ENCODE measurements at places on chromosomes 13 and 19. TPM values are rescaled to one million over a fixed set of nuclear protein-coding genes. Genes with fewer than 3 reads are reported as not detected.

- no peaks in the 10 kb centered on the region for H3K36me3 ChIP-seq
- no peaks in the 10 kb centered on the region for H3K4me1 ChIP-seq
- H3K27me3 ChIP-seq: no peaks in the 10 kb centered on the region
- no peak for DNase-seq
Observed at GRCh38 chr13:105642511-105642958, 892.9 kb downstream of the EFNB2 start.

DNA sequence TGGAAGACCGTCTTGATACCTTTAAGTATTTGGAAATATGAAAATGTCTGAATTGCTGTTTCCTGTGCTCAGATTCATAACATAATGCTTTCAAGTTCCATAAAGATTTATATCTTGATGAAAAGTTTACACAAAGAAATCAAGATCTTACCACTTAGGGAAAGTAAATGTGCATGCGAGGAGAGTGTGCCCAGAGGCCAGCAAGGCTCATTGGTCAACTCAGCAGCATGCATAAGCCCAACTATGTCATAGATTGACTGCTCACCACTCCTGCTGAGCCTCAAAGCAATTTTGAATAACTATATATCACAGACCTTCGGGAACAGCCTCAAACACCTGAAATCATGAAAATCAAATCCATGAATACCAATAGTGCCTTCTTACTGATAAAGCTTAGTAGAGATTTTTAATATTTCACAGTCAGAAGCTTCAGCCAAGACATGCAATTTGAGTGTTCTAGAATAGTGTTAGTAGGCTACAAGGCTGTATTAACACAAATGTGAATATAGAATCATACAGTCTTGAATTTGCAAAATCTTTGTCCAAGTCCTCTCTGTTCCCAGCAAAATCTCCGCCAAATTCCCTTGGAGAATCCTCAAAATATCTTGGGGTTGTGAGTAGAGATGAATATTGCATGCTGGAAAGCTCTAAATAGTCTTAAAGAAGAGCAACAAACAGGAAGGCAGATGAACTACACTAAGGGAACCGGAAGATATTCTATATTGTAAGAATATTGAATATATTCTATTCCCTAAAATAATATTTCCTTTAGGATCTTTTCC is 124.1 kb downstream of the DCLK1 start:
- no peak overlapping the region for H3K27ac ChIP-seq
- no peaks in the 10 kb centered on the region for H3K27me3 ChIP-seq
- H3K36me3 ChIP-seq: no peaks in the 10 kb centered on the region
- DNase-seq: no peak
- H3K4me1 ChIP-seq: no peaks in the 10 kb centered on the region

Gene PRTN3
- not detected for polyA plus RNA-seq

DNA sequence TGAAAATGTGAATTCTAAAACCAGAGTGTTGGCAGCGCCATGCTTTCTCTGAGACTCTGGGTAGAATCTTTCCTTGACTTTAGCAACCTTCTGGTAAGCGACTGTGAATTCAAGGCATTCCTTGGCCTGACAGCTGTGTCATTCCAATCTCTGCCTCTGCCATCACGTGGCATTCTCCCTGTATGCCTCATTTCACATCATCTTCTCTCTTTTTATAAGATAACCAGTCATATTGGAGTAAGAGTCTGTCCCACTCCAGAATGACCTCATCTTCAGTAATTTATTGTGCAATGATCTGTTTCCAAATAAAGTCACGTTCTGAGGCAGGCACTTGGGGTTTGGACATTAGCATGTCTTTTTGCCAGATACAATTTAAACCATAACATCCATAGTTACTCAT is 103.4 kb upstream of the POSTN start:
- no peaks in the 10 kb centered on the region for H3K27me3 ChIP-seq
- no peak for DNase-seq
- H3K27ac ChIP-seq: no peak overlapping the region
- no peaks in the 10 kb centered on the region for H3K36me3 ChIP-seq
- H3K4me3 ChIP-seq: no peak overlapping the region

DNA sequence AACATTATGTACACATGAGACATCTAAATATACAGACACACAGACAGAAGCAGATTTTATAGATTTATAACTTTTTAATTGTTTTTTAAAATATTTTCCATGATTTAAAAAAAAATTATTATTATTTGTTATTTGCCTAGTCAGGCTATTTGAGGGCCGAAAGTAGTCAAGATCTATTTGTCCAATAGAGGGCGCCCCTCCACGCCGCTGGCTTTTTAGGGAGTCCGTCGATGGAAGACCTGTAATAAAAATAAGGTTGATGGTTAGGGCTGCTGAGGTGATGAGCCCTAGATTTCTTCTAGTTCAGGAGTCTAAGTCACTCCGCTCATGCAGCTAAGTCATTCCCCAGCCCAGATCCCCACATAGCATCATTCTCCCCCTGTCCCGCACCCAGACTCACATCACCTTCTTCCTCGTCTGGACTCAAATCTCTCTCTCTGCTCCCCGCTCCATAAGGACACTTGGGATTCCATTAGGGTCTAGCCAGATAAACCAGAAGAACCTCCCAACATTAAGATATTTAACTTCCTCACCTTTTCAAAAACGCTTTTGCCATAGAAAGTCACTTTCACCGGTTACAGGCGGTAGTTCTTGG is 33.9 kb upstream of the CEACAM21 start:
- H3K36me3 ChIP-seq: no peaks in the 10 kb centered on the region
- DNase-seq: peak; percentile 55
- no peaks in the 10 kb centered on the region for H3K27me3 ChIP-seq
- H3K4me3 ChIP-seq: no peak overlapping the region

DNA sequence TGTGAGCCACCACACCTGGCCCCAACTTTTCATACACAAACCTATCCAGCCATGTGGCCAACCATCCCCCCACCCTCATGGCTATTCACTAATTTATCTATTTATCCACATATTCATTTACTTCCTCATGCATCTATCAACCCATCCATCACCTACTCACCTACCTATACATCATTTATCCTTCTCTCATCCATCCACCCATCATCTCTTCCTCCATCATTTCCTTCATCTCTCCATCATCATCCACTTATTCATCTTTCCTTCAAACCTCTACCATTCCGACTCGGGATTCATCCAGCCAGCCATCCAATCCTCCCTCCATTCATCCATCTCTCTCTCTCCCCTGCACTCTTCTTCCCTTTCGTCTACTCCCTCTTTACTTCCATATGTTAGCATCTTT is 54.6 kb downstream of the RYR1 start:
- no peak overlapping the region for H3K4me3 ChIP-seq
- no peak for DNase-seq
- H3K27me3 ChIP-seq: no peaks in the 10 kb centered on the region
- H3K36me3 ChIP-seq: no peaks in the 10 kb centered on the region
- no peaks in the 10 kb centered on the region for H3K4me1 ChIP-seq

Gene KLHL1
- not detected for polyA plus RNA-seq

DNA sequence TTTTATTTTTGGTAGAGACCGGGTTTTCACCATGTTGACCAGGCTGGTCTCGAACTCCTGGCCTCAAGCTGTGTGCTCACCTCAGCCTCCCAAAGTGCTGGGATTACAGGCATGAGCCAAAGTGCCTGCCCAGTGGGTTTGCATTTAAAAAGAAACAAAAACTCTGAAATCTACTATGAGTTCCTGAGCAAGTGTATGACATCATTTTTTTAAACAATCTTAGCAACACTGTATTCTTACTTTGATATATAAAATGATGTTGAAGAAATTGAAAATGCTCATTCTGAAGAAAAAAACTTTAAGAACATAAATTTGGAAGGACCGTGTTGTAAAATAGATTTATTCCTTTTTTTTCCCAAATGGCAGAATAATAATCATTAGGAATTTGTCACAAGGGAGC is 1199.7 kb downstream of the DIAPH3 start:
- H3K27ac ChIP-seq: no peak overlapping the region
- no peak for DNase-seq
- no peak overlapping the region for H3K4me3 ChIP-seq
- no peaks in the 10 kb centered on the region for H3K36me3 ChIP-seq

GRCh38 chr19:45637890-45638667 is 1.1 kb downstream of the EML2 start:
- DNase-seq: peak; percentile 40
- no peak overlapping the region for H3K27ac ChIP-seq
- H3K36me3 ChIP-seq: no peaks in the 10 kb centered on the region

Gene TNFSF11
- not detected for polyA plus RNA-seq

DNA sequence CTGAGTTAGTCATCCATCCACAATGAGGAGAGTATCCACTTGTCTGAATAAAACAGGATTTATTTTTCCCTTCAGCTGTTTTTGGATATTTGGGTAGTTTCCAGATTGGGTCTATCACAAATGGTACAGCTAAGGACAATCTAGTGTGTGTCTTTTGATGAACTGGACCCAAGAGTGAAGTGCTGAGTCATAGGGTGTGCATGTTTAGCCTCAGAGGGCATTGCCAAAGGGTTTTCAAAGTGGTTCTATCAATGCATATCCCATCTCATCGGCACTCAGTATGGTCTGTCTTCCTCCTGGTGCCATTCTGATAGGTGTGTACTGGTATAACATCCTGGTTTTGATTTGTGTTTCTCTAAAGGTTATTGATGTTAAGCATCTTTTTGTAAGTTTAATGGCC is 62.3 kb downstream of the GSX1 start:
- DNase-seq: no peak
- no peaks in the 10 kb centered on the region for H3K36me3 ChIP-seq
- H3K27ac ChIP-seq: no peak overlapping the region

GRCh38 chr19:16041299-16041990 is 34.9 kb upstream of the TPM4 start:
- H3K27ac ChIP-seq: no peak overlapping the region
- no peaks in the 10 kb centered on the region for H3K27me3 ChIP-seq
- DNase-seq: peak; percentile 76

DNA sequence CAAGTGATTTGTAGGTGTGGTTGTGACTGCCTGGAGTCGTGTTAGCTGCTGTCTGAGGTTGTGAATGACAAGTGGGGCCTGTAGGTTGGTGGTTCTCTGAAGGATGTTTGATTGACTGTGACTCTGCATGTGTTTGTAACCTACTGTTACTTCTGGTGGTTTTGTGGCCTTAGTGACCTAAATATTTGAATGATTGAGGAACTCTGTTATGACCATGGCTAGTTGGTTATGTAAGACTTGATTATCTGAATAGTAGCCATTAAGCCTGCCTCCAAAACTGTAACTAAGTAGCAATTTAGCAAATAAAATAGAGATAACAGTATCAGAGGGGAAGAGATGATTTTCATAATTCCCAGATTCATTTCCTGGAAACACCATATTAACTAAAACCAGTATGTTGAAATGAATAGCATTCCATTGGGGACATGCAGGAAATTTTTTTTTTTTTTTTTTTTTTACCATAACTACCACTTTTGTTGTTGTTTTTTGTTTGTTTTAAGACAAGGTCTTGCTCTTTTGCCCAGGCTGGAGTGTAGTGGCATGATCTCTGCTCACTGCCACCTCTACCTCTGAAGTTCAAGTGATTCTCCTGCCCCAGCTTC is 865 bp downstream of the ZNF382 start:
- H3K27ac ChIP-seq: peak overlapping the region; percentile 17
- H3K4me1 ChIP-seq: no peaks in the 10 kb centered on the region
- peaks cover 4% of the 10 kb centered on the region for H3K36me3 ChIP-seq
- DNase-seq: no peak
- no peak overlapping the region for H3K4me3 ChIP-seq

GRCh38 chr13:102757006-102757405 is 16.6 kb downstream of the TEX30 start:
- no peaks in the 10 kb centered on the region for H3K4me1 ChIP-seq
- DNase-seq: no peak
- H3K4me3 ChIP-seq: no peak overlapping the region
- H3K36me3 ChIP-seq: no peaks in the 10 kb centered on the region
- no peaks in the 10 kb centered on the region for H3K27me3 ChIP-seq

Gene ZNF548
- polyA plus RNA-seq: 3.1 TPM

- no peak overlapping the region for H3K27ac ChIP-seq
- H3K4me1 ChIP-seq: no peaks in the 10 kb centered on the region
- no peak overlapping the region for H3K4me3 ChIP-seq
- DNase-seq: no peak
- H3K27me3 ChIP-seq: no peaks in the 10 kb centered on the region
Observed at GRCh38 chr13:54029226-54029625, 1000.6 kb downstream of the OLFM4 start.

Gene GJA3
- 0.01 TPM for polyA plus RNA-seq

Gene FGF21
- polyA plus RNA-seq: not detected

Gene RGL3
- polyA plus RNA-seq: not detected

DNA sequence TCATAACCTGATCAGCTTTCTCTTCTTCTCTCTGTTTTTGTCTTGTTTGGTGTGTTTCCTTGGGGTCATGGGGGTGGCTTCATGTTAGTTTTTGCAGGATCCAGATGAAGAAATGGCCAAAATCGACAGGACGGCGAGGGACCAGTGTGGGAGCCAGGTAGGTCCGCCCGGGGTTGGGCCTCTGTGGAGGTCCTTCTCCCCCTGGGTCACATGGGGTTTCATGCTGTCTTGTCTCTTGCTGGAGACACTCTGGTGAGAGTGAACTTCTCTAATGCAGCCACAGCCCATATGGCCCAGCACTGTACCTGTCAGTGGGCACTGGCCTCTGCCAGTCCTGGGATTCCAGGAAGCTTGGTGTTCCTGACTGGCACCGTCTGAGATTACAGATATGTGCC is 1.1 kb downstream of the CCNE1 start:
- peak overlapping the region; percentile 15 for H3K4me3 ChIP-seq
- no peak for DNase-seq
- no peak overlapping the region for H3K27ac ChIP-seq
- H3K4me1 ChIP-seq: peaks cover 2% of the 10 kb centered on the region
- no peaks in the 10 kb centered on the region for H3K27me3 ChIP-seq

Gene ZNF549
- 0.89 TPM for polyA plus RNA-seq

DNA sequence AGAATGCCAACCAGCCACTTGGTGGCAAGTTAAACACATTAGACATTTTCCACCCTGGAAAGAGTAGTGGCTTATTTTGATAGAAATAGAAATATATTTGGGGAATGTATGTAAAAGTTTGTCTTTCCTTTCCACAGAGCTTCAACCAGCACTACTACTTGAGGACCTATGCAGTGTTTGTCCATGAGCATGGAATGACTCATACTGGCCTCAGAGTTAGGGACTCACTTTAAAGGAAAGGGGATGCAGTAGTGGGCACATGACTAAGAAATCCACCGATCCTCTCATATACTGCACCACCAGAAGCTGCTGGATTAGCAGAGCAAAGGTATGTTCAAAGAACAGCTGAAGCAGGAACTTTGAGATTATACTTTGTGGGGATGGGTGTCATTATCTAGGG is 62.6 kb downstream of the LACC1 start:
- no peaks in the 10 kb centered on the region for H3K4me1 ChIP-seq
- H3K27me3 ChIP-seq: no peaks in the 10 kb centered on the region
- DNase-seq: no peak
- H3K36me3 ChIP-seq: no peaks in the 10 kb centered on the region
- H3K27ac ChIP-seq: no peak overlapping the region
- H3K4me3 ChIP-seq: no peak overlapping the region

GRCh38 chr19:33385956-33386355 is 12.4 kb downstream of the CEBPG start:
- H3K27me3 ChIP-seq: no peaks in the 10 kb centered on the region
- no peak for DNase-seq
- H3K4me1 ChIP-seq: no peaks in the 10 kb centered on the region
- H3K36me3 ChIP-seq: peaks cover 59% of the 10 kb centered on the region
- H3K27ac ChIP-seq: no peak overlapping the region

Data from small intestine (tissue), 16 donors.